Effector CD4-positive, alpha-beta T cell (primary cell): ENCODE measurements at places on chromosomes 5 and 9.

DNA sequence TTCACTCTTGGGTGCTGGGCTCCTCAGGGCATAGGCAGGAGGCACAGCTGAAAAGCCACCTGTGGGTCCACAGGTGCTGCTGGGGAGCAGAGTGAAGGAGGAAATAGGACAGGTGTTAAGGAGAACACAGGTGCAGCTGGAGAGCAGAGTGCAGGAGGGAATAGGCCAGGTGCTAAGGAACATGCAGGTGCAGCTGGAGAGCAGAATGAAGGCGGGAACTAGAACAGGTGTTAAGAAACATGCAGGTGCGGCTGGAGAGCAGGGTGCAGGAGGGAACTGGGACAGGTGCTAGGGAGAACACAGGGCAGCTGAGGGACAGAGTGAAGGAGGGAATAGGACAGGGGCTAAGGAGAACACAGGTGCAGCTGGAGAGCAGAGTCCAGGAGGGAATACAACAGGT is 43.8 kb upstream of the PLEKHG4B start:
- DNase-seq: no peak

- DNase-seq: no peak
Observed at GRCh38 chr9:121784731-121785411, 133.4 kb downstream of the DAB2IP start.

DNA sequence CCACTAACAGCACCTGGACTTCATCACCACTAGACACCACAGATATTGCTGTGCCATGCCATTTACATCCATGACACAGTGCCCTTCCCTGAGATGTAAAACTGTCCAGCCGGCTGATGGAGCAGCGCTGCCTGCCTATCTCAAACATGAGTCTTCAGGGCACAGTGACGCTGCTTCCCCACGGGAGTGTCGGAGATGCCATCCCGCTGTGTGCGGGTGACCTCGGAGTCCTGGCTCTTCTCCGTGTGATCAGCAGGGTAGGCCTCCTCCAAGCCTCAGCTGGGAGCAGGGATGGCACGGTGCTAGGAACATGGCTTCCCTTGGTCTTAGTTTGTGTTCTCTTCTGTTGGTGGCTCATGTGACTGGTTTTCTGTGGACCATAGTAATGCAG is 130.3 kb upstream of the FAM120A start:
- no peak for DNase-seq

DNA sequence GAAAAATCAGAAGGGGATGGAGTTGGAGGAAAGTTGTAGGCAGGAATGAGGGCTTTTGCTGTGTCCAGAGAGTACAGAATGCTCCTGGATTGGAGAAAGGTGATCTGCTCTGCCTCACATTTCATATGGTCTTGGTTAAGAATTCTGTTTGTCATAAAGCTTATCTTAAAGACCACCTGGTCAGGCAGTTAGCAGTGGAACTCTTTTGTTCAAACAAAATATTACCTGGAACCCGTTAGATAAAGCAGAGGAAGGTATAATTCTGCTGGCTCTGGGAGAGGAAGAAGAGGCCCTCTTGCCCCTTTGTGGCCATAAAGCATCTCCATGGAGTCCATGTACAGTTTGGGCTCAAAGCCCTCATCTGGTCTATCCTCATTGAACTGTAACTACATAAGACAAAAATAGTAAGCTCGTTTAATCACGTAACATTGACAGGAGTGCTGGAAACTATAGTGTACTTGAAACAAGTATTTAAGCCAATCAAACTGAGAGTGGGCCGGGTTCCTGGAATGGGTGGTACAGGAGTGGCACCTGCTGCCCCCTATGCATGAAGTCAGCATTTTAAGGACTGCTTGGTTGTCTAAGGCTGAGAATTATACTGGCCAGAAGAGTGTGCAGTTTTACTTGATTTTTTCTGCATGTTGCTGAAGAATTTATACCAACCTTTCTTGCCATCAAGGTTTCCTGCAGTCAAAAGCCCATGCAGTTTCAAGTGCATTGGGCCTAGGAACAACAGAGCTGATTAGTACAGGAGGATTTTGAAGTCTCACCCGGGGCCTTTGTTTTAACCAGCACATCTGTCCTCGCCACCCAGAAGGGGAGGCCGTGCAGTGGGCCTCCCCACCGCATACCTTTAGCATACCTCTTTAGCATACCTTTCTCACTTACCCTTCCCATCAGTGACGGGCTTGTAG is 39.9 kb downstream of the STXBP1 start:
- DNase-seq: no peak

GRCh38 chr5:74957906-74958305 is 91.7 kb upstream of the FAM169A start:
- no peak for DNase-seq

- no peak for DNase-seq
Observed at GRCh38 chr5:180126716-180127681, 55.4 kb upstream of the RNF130 start.

GRCh38 chr9:88645172-88645878 is 110.3 kb downstream of the NXNL2 start:
- DNase-seq: no peak

DNA sequence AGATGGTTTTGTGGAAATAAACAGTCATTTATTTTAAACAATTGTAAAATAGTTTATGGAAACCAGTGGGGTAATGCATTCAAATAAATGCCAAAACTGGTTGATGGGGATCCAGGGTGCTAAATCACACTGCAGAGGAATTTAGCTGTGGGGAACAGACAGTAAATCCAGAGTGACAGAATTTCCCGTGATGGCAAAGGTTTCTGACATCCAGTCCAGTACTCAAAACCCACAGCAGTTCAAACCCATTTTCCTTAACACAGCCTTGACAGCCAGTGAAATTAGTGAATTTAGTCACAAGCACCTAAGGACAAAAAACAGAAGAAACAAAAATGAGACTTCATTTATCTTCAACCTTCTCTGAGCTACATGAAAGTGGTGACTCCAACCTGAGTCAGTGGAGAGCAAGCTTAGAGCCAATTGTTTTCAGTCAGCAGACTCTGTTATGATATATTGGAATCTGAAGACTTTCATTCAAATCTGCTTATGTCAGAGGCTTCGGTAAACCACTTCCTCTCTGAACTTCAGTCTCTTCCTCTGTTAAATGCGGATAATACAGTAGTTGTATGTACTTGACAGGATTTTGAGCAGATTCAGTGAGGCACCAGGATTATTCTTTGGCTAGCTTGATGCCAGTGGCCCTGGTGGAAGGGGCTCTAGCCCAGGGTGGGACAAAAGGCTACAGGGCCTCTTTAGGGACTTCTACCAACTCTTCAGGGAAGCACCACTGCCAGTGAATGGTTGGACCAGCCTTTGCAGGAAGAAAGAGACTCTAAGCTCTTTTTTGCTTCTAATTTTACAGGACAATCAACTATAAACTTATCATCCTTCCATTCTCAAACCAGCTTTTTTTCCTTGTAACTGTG is 185.3 kb downstream of the MAPKAP1 start:
- no peak for DNase-seq

- no peak for DNase-seq
Observed at GRCh38 chr9:116765011-116765410, 77.9 kb downstream of the TRIM32 start.

GRCh38 chr9:129362287-129363000 is 184.4 kb upstream of the IER5L start:
- DNase-seq: no peak

- no peak for DNase-seq
Observed at GRCh38 chr9:129006328-129007034, 21.6 kb downstream of the SH3GLB2 start.

DNA sequence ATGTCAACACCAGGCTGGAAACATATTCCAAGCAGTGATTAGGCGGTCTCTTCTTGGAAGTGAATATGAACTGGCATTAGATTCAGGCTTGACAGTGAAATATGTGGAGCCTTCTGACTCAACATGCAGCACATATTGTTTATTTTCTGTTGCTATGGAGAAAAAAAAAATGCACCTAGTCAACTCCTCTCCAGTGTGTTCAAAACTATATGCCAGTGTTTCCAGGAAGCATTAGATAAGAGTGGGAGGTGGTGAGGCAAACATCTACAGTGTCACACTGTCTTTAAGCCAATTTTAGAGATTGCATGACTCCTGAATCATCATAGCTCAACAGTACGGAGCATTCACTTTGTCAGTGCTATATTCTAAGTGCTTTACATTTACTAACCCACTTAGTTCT is 117.9 kb downstream of the HCN1 start:
- DNase-seq: no peak

DNA sequence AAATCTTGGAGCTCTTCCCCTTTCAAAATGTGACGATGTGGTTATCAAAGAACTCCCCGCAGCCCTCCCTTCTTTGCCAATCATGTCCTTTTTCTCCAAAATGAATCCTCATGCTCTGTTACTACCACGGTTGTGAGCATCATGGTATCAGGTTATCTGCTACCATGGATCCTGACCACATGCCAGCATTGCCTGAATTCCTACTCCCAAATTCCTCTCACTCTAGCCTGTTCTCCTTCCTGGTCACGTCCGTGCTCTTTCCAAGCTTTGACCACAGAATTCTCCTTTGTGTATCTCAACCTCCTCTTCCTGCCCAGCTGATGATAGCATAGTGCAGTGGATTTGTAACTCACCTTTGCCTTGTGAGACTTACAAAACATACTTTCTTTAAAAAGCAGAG is 59.5 kb upstream of the FBXL7 start:
- no peak for DNase-seq

GRCh38 chr5:18102733-18103132 is 468.5 kb downstream of the TAF11L14 start:
- no peak for DNase-seq

- no peak for DNase-seq
Observed at GRCh38 chr9:91714020-91714806, 235.8 kb downstream of the ROR2 start.

GRCh38 chr9:123753016-123753415 is 176.9 kb downstream of the DENND1A start:
- DNase-seq: no peak

DNA sequence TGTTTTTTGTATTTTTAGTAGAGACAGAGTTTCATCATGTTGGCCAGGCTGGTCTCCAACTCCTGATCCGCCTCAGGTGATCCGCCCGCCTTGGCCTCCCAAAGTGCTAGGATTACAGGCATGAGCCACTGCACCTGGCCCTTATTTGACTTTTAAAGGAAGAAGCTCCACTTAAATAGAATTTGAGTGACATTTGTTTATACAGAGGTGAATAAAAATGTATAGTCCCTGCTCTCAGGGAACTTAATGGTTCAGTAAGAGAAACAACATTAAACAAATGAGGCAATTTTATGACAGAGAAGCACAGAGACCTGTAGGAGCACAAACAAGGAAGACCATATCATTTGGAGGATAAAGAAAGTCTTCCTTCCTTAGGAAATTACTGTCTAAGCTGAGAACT is 65.7 kb downstream of the C9orf152 start:
- no peak for DNase-seq

DNA sequence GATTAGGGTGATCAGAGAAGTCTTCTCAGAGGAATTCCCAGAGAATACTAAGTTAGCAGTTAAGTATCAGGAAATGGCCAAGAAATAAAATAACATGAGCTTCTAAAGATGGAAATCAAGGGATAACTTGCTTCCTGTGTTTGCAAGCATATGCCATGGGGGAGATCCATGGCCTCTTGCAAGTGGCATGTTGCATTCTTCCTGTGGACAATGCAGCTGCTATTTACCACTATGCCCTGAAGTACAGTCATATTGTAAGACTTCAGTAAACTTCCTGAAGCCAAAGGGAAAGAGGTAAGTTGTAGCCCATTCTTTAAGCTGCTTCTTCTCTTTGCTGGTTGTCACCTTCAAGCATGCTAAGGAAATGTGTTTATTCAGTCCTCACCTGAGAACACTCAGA is 154.7 kb upstream of the RUSC2 start:
- no peak for DNase-seq
